ENCODE measurements at places on chromosomes 4 and X.
A peak's percentile ranks its signal among the peaks of the same experiment; 100 is the strongest.

- DNase-seq, result no peak
Measured at GRCh38 chrX:121160987-121161386, 113.6 kb downstream of the GLUD2 start.

- no peak for DNase-seq
Measured at GRCh38 chr4:120261117-120261516, 194.5 kb upstream of the MAD2L1 start.

GRCh38 chr4:2368746-2369437 is 49.6 kb downstream of the ZFYVE28 start:
- DNase-seq, result no peak

GRCh38 chr4:1961563-1961962 is 47.2 kb downstream of the NELFA start:
- DNase-seq, result no peak

DNA sequence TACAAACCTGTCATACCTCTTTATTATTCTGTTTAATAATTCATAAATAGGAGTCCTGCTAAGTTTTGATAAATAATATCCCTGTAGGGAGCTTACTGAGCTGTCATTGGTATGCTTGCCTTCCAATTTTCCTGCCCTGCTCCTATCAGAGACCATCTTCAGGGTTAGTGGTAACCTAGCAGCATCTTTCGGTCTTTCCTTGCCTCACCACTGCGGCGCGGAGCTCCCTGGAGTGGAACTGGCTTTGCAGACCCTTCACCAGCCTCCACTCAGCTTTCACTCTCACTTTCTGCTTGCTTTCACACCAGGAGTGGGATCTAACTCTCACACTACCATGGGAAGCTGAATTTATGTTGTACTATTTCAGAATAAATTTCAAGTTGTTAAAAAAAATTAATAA is 481.7 kb upstream of the ATOH1 start:
- no peak for DNase-seq

DNA sequence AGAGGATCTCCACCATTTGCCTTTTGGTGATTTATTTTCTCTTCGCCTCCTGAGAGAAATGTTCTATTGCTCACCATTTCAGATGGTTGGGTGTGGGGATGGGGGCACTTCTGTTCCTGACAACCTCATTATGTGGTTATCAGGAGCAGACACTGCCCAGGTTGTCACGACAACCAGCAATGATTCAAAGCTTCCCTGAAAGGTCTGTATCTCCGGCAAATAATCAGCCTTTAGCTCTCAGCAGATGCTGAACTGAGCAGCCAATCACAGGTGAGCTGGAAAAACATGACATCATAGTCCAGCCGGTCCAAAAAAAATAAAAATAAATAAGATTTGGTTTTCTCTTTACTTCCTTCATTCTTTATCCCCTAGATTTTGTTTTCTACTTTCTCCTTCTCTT is 5.5 kb upstream of the PAK3 start:
- DNase-seq, result peak; percentile 82

DNA sequence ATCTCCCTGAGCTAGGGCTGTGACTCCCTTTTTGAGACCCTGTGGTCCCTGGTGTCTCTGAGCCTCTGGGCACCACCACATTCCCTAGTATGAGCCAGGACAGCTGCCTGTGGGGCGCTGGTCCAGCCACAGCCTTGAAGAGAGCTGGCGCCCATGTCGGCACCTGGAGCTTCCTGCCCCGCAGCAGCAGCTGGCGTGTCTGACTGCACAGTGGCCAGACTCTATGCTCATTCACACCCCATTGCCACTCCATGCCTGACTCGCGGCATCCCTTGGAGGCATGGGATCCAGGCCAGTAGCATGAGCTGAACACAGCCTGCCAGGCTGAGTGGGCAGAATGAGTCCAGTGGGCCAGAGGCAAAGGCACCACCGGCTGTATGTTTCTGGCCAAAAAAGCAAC is 8.3 kb upstream of the SPP1 start:
- no peak for DNase-seq

GRCh38 chr4:46667790-46668189 is 241.3 kb downstream of the COX7B2 start:
- DNase-seq, result no peak
